ENCODE measurements at places on chromosomes 3 and 15. TPM values are rescaled to one million over a fixed set of nuclear protein-coding genes. Genes with fewer than 3 reads are reported as not detected.

STRIT1 gene
- total RNA-seq = not detected

SPESP1 gene
- total RNA-seq = 2.0 TPM

CCR3 gene
- total RNA-seq = 0.33 TPM

DLEC1 gene
- total RNA-seq = 0.39 TPM

VIPR1 gene
- 0.33 TPM for total RNA-seq
